ENCODE measurements at places on chromosomes 7 and 10.

DNA sequence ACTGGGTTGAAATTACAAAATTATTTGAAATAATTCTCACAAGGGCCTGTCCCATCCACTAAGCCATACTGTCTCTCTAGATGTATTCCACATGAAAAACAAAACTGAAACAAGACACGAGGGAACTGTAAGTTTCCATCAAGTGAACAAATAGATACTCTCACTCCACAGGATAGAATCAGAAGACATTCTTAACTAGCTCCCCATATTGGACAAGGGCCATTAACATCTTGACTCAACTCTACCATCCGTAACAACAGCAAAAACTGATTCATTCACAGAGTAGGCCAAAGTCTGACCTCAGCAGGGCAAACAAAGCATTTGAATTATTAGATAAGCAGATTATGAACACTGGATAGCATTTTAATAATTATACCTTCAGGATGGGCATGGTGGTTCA is 29.1 kb downstream of the UBE2H start:
- DNase-seq = no peak

GRCh38 chr7:66707825-66708224 is 32.7 kb upstream of the RABGEF1 start:
- no peak for DNase-seq

DNA sequence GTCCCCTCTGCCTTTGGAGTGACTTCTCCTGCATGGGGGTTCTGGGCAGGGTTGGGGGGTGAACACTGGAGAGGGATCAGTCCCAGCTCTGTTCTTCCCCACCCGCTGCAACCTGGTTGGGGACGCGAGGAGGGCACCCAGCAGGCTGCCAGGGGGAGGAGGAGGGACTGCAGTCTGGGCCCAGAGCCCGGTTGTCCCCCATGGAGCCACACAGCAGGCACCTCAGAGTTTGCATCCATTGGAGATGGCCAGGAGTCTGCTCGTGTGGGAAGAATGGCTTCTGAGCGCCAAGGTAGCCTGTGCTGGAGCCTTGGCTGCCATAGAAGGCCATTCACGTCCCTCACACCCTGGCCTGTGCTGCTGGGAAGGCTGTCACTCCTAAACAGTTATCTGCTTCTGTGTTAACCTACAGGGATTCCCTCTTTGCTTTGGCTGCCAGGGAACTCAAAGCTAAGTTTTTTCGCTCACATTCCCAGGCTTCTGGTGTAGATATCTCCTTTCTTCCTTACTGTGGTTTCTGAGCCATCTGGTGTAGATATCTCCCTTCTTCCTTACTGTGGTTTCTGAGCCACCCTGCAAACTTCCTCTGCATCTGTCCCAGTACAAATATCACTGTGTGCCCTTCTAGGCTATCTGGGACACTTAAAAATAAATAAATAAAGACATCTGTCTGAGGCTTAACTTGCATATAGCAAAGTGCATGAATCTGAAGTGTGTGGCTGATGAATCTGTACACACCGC is 133.7 kb downstream of the LHPP start:
- DNase-seq = no peak

GRCh38 chr10:81096558-81096957 is 558.9 kb downstream of the SH2D4B start:
- no peak for DNase-seq

DNA sequence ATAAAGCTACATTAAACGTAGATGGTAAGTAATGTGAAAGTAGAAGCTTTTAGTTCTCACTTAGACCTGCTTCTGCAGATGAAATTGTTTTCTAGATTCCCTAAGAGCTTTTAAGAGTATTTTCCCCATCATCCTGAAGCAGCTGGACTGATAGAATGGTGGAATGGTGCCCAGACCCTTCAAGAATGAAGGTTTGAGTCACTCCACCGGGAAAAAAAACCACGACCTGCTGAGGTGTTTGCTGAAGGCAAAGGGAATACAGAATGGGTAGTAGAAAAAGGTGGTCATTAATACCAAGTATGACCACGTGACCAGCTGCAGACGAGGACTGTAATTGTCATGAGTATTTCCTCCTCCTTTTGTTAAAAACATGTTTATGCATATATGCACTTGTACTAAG is 79.2 kb upstream of the PTPRZ1 start:
- no peak for DNase-seq

DNA sequence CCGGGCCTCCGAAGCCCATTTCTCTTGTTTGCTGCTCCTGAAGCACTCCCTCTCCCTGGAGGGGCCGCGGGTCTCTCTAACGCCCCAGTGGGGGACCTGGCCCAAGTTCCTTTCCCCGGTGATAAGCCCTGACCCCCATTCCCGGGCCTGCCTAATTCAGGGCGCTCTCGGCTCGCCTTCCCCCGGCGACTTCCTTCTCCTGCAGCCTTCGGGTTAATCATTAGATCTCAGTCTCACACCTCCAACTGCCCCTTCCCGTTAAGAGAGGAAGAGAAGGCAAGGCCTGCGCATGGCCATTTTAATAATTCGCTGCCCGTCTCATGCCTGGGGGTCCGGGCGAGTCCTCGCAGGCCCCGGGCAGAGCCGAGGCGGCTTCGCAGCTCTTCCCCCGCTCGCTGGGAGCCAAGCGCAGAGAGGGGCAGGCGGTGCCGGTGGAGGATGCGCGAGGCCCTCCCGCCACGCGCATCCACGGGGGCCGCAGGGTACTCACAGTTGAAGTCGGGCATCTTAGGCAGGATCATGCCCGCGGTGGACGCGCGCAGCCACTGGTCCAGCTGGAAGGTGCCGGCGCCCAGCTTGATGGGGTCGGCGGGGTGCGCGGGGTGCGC is 1.2 kb downstream of the MNX1 start:
- DNase-seq = no peak

GRCh38 chr7:41122256-41122987 is 580.5 kb downstream of the INHBA start:
- no peak for DNase-seq

DNA sequence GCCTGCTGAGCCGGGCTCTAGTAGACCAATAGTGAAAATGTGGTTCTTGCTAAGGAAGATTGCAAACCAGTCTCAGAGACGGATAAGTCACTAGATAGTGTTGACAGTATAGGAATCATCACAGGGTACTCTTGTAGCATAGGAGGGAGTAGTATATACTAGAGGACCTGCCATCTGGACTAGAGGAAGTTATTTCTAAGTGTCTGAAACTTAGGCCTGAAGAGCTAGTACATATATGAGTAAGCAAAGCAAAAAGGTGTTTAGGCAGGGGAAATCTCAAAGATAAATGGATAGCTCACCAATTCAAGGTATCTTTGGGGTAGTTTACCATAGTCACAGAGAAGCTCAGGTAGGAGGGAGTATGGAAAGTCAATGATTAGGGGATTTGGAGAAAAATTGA is 428.1 kb downstream of the CNTNAP2 start:
- DNase-seq = no peak

DNA sequence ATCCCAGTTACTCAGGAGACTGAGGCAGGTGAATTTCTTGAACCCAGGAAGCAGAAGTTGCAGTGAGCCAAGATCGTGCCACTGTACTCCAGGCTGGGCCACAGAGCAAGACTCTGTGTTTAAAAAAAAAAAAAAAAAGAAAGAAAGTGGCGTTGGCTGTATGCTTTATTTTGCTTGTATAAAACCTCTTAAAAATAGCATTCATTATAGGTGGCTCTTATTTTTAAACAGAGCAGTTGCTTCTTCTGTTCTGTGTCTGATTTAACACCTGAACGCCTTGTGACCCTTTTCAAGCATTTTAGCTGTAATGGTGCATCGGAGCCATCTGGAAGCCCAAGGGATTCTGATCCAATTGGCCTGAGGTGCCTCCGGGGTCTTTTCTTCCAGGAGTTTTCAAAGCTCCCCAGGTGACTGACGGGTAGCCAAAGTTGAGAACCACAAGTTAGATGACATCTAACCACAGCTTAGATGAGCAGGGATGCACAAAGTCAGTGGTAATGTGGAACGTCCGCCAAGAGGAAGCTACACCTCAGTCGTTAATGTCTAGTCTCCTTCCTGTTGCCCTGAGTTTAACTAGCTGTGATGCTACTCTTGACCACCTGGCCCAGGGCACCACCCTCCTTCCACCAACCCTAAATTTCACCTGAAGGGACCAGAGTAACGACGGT is 274.6 kb upstream of the KLF6 start:
- no peak for DNase-seq

DNA sequence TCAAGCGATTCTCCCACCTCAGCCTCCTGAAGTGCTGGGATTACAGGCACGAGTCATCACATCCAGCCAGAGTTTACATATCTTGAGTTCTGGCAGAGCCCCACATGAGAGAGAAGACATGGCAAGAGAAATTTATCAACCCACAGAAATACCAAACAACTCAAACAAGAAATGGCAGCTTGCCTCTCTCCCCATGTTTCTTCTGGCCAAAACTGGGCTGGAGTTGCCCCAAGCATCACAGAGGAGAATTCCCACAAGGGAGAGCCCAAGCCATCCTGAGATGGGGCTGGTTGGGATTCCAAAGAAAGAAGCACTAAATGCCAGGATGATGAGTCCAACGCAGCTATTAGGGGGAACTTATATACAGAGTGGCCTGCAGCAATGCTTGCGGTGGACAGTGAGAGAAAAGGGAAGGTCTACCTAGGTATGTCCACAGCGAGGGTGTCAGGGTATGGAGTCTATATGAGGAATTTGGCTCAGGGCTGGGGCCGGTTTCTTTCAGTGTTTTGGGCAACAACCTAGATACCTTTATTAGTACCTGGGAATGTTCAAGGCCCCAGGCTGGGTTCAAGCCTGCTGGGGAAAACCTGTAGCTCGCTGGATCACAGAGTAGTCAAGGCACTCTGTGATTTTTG is 14.5 kb upstream of the PAX4 start:
- no peak for DNase-seq

- DNase-seq = peak; percentile 23
Observed at GRCh38 chr10:79904671-79905321, 44.1 kb downstream of the SFTPD start.

Measured in activated CD8-positive, alpha-beta memory T cell treated with anti-CD3 and anti-CD28 coated beads for 48 hours (primary cell).